ENCODE measurements at places on chromosomes 2 and 18. TPM values are rescaled to one million over a fixed set of nuclear protein-coding genes. Genes with fewer than 3 reads are reported as not detected.

DNA sequence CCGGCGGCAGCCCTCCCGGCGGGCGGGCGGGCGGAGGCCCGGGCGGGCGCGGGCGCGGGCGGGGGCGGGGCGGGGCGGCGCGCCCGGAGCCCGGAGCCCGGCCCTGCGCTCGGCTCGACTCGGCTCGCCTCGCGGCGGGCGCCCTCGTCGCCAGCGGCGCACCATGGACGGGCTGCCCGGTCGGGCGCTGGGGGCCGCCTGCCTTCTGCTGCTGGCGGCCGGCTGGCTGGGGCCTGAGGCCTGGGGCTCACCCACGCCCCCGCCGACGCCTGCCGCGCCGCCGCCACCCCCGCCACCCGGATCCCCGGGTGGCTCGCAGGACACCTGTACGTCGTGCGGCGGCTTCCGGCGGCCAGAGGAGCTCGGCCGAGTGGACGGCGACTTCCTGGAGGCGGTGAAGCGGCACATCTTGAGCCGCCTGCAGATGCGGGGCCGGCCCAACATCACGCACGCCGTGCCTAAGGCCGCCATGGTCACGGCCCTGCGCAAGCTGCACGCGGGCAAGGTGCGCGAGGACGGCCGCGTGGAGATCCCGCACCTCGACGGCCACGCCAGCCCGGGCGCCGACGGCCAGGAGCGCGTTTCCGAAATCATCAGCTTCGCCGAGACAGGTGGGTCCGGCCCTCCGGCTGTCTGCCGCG, at the start of gene INHBB:
Gene INHBB (plus strand): TSS at position 111 of the 641 bp plus-strand sequence. CDS start 53 bp downstream, at position 164.
- DNase-seq, result no peak

GRCh38 chr2:165576409-165577154, 107.1 kb downstream of the CSRNP3 start:
- DNase-seq, result no peak

DNA sequence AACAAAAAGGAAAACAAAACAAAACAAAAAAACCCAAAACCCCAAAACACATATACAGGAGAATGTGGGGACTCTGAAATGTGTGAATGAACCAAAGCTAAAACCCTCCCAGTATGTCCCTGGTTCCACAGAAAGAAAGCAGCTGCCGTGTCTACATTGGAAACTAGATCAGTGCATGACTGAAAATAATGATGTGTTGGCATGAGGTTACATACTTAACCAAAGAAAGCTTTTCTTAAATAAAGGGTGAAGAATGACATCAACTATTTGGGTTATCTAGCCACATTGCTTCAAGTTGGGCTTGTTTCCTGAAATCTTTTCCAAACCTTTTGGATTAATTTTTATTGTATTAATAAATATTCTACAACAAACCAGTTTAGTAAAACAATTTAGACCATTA, 91.9 kb upstream of the FN1 start:
- no peak for DNase-seq

DNA sequence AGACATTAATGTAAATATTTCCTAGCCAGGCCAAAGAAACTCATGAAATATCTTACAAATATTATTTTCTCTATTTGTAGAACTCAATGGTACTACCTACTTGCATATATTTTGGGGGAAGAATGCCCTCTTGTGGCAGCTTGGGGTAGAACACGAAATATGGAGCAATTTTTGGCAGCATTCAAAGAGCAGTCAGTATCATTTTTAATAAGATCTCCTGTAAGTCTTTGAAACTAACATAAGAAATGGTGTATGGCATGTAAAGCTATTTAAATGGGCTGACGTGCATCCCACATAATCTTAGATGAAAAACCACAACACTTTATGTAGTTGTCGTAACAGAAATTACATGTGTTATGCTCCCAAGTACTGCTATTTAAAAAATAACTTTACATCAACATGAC, 62.3 kb upstream of the CCDC195 start:
- no peak for DNase-seq

DNA sequence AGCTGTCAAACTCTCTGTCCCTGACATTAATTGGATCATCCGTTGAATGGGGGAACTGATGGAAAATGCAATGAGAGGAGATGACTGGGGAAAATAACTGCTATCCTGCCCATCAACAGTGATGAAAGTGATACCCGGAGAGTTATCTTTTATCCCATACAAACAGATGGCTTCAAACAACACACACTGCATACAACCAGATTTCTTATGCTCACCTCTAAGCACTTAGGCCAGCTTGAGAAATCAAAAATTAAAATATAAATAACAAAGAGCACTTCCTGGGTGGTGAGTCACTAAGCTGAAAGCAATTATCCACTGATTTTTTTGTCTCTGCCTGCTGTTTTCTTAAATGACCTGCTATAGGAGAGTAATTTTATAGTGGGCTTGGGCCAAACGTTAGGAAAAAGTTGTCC, 237.6 kb upstream of the RGPD4 start:
- no peak for DNase-seq

GRCh38 chr2:61029533-61029932, 11.5 kb upstream of the PUS10 start:
- no peak for DNase-seq

DNA sequence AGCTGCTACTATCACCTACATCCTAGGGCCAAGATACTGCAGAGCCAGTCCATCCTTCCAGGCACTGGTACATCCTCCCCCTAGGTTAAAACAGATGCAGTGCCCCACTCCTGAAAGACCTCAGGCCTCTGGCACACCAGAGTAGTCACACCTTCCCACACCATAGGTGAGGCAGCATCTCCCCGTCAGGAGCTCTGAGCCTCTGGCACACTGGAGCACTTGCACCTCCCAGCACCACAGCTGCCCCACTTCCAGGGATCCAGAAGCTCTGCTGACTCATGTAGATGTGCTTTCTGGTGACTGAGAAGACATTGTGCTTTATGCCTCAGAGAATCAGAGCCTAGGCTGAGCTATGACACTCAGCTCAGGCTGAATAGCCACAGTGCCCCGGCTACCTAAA, 138.4 kb upstream of the COL3A1 start:
- no peak for DNase-seq

- no peak for DNase-seq
Observed at GRCh38 chr2:138602166-138602460, 100.5 kb downstream of the SPOPL start.

DNA sequence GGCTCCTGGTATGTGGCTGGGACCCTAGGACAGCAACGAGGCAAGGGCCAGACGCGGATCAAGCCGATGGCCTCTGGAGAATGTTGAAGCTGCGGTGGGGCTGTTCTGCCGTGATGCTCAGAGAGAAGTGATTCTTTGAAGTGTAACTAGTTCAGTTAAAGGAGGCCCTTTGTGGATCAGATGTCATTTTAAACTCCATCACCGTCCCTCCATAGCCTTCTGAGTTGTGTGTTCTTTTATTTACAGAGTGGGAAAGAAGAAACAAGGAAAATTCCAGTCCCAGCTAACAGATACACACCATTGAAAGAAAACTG, 403 bp downstream of the PNO1 start:
- no peak for DNase-seq

- DNase-seq, result no peak
Observed at GRCh38 chr2:43127208-43127940, 99.0 kb downstream of the ZFP36L2 start.

DNA sequence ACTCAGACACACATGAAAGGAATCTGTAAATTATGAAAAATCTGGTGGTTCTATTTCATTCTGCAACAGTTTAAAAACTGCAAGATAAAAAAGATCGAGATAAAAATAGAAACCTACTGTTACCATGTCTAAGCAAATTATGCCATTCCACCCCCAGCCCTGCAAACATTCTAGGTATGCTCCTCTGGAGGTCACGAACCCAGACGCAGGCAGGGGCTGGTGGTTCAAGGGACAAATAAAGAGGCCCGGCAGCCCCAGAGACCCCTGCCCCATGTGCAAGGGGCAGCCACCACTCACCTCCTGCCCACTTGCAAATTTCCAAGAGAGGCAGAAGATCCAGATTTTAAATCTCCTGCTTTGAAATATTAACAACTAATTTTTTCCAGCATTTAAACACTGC, 210.5 kb downstream of the ANAPC1 start:
- DNase-seq, result no peak

GRCh38 chr2:188238386-188238785, 53.3 kb upstream of the GULP1 start:
- DNase-seq, result no peak

GRCh38 chr2:13240061-13240460, 523.3 kb downstream of the TRIB2 start:
- DNase-seq, result no peak

DNA sequence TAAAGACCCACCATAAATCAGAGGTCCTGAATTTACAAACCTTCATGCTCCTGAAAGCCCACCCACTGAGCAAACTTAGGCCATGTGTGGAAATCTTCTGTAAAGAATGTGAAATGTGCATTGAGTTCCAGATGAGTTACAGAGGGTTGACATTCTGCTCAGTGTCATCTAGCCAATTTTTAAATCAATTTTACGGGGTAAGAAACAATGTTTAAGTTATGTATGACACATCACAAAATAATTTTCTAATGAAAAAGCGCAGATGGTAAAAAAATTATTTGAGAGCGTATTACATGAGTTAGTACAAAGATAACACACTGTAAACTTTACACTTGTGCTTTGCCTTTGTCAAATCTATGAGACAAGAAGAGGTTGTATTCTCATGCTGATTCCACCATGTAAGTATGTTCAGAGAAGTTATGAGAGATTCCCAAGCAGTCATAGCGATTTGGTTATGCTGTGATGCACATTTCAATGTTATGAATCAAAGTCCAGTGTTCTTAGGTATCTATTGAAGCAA, 446.3 kb downstream of the ADCYAP1 start:
- no peak for DNase-seq

DNA sequence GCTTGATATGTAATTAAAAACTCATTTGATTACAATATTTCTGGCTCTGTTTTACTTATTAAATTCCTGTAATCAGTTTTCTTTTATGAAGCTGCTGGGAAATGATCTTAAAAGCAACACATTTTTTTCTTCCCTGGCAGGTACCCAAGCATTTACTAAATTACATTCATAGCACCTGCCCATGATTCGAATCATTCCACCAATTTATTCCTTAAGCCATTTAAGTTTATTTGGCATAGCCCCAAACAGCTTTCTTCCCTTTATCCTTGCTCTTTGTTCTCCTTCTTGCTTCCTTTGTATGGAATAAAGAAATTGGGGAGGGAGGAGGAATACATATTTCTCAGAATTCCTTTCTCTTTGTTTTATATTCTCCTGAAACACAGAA, 241.3 kb downstream of the AGPS start:
- DNase-seq, result no peak

DNA sequence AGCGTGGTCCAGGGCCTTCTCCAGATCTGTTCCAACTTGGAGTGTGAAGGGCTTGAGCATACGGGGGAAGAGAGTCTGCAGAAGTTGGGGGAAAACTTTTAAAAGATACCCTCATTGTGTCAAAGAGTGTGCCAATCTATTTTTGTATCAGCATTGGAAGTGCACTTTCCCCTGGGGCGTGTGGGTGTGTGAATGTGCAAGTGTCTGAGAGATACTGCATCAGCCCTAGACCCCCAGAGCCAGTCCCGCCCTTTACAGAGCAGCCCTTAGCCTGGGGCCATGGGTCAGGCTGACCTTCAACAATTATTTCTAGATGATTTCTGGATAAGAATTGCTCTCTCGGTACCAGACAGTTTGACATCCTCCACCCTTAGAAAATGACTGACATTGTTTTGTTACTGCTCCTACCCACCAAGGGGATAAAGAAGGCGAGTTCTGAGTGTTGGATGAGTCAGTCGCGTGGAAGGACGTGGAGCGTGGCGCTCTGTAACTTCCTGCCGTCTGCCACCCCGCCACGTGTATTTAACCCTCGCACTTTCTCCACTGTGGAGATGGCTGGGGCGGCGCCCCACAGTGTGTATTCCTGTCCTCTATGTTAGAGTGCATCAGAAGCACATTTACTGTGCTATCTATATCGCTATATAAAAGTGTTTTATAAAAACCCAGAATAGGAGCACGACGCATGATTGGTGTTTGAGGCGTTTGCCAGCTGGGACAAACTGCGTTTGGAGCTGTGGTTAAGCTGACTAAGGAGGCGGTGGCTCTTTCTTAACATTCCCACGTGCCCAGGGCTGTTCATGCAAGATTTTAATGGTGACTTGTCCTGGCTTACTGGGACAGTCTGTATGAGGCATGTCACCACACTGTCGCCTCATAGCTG, 122.6 kb downstream of the CABLES1 start:
- no peak for DNase-seq

DNA sequence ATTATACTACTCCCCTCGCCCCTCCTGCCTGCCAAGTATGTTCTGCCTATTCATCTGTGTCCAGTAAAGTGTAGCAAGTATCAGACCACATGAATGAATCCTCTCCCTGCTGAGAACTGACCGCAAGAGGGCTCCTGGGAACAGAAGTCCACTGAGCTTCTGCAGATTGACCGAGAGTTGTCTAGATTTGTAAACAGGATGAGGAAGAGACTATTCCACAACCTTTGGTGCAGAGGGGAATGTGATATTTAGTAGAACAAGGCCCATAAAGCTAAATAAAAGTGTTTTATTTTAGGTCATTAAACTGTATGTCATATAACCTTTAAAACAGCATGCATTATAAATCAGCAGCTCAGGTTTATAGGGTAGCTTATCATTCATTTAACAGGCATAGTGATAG, 377.0 kb downstream of the DCC start:
- DNase-seq, result no peak

- no peak for DNase-seq
Observed at GRCh38 chr2:180077295-180077906, 70.3 kb upstream of the CWC22 start.

DNA sequence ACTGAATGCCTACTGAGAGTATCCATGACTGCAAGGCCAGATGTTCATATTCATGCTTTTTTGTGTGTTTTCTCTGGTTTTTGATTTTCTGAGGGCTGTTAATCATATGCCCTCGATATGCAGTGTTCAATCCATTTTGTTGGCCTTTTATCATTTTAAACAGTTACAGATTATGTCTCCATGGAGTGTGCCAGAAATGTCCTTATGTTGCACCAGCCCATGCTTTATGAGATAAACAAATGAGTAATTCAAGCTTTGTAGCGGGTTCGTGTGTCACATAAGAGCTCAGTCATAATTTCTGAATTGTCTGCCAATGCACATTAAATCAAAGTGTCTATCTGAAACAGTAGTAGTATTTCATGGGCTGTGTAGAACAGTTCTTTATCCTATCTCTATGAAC, 583.0 kb downstream of the THSD7B start:
- DNase-seq, result no peak

DNA sequence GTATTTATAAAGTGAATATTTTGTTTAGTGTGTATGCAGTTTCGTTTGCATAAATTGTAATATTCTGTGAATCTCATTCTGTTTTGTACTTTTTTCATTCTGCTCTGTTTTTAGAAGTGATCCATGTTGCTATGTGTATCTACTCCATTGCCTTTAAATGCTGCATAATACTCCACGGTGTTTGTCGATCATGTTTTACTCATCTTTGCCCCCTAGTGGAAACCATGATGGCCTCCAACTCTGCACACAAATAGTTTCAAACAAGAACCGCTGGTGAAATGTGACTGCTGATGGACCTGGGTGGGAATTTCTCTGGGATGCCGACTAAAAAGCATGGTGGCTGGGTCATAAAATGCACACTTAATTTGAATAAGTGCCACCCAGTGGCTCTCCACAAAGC, 32.0 kb upstream of the SKOR2 start:
- DNase-seq, result no peak

GBX2 gene
- 2.1 TPM for total RNA-seq

SF3B1 gene
- total RNA-seq, result 296 TPM

MOGAT1 gene
- total RNA-seq, result 0.45 TPM

KRTCAP3 gene
- total RNA-seq, result 23.9 TPM

LCT gene
- total RNA-seq, result 2.8 TPM

GCG gene
- total RNA-seq, result 4,649 TPM

RGPD3 gene
- 0.17 TPM for total RNA-seq

GPN1 gene
- total RNA-seq, result 32.5 TPM

HOXD13 gene
- 0.43 TPM for total RNA-seq

WNT10A gene
- 5.5 TPM for total RNA-seq

FAM228A gene
- not detected for total RNA-seq

LYG2 gene
- not detected for total RNA-seq
